ENCODE measurements at places on chromosomes 4 and X. TPM values are rescaled to one million over a fixed set of nuclear protein-coding genes. Genes with fewer than 3 reads are reported as not detected.

The ARSH gene
- total RNA-seq: not detected

The DCAF4L1 gene
- total RNA-seq: 0.05 TPM

The SLITRK2 gene
- not detected for total RNA-seq

The CLTRN gene
- total RNA-seq: 0.22 TPM

The KLF3 gene
- total RNA-seq: 194 TPM

The GYG2 gene
- total RNA-seq: not detected
